ENCODE measurements at places on chromosomes 4 and X.

GRCh38 chr4:108620933-108621905 lies 843 bp downstream of the RPL34 start:
- no peak for DNase-seq

GRCh38 chr4:108045687-108046024 lies 56.0 kb downstream of the HADH start:
- DNase-seq = no peak

DNA sequence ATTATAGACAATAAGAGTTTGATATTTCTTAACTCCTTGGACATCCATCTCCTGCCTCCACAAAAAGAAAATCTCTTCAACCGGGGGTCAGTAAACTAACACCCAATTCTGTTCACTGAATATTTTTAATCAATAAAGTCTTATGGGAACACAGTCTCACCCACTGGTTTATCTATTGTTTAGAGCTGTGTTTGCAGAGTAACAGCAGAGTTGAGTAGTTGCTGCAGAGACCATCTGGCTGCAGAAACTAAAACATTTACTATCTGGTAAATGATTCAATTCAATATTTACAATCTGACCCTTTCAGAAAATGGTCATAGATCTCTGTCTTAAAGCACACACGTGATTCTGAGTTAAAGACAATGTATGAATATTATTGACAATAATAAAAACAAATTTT lies 94.0 kb downstream of the TMA16 start:
- DNase-seq = no peak

- no peak for DNase-seq
Measured at GRCh38 chrX:9582956-9583355, 118.1 kb downstream of the TBL1X start.

GRCh38 chr4:39429476-39430334 lies 23.0 kb downstream of the KLB start:
- DNase-seq = no peak

DNA sequence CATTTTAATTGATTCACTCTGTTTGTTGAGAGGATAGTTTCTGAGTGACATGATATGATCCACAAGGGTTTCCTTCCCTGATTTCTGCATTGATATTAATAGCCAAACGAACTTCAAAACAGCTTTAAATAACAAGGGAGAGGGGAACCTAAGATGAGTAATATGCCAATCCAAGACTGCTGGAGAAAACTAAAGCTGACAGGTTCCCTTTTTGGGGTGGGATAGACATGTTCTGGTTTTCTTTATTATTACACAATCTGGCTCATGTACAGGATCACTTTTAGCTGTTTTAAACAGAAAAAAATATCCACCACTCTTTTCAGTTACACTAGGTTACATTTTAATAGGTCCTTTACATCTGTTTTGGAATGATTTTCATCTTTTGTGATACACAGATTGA lies 182.2 kb downstream of the AR start:
- DNase-seq = no peak

DNA sequence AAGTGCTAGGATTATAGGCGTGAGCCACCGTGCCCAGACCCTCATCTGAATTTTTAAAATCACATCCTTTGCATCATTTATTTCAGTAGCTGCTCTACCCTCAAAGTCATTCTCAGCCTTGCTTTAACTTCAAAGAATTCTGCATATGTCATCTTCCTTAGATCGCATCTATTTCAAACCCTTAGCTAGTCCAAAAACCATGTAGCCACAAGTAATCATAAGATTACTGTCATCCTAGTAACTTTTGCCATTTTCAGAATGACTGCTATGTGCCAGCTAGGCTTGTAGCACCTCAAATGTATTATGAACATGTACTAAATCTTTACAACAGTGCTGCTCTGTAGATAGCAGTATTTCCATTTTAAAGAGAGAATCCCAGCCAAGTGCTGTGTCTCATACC lies 45.5 kb upstream of the KLF3 start:
- DNase-seq = no peak

- DNase-seq = no peak
Measured at GRCh38 chr4:83561381-83561780, 25.5 kb downstream of the GPAT3 start.

DNA sequence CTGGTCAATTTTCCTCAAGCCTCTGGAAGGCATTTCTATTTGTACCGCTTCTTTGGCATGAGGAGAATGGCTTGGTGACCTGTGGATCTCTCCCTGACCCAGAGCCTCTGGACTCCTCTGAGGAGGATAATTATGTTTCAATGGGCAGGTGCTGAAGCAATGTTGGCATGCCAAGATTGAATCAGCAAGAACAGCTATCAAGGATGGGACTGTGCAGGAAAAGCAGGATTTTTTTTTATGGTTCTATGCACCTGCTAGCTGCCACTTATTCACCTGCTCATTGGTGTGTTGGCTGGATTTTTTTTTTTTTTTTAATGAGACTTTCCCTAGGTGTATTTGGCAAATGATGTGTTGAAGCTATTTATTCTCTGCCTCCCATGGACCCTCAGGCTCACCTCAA lies 821.2 kb downstream of the RPA4 start:
- no peak for DNase-seq

DNA sequence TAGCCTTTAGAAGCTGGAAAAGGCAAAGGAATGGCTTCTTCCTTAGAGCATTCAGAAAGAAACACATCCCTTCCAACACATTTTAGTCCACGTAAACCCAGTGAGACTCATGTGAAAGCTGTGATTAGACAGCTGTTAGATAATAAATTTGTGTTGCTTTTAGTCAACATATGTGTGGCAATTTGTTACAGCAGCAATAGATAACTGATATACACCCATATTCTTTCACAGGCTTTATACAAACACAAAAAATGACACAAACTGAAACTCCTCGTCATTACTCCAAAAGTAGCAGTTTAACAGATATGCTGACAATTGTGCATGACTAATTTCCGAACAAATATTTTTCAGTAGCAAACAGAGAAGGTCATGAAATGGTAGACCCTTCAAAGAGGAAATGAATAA lies 65.3 kb downstream of the ANTXR2 start:
- no peak for DNase-seq
